RCC 7860 (cell line): ENCODE measurements at places on chromosomes 13 and 19.

GRCh38 chr19:29840066-29840950 lies 28.5 kb downstream of the CCNE1 start:
- DNase-seq, result no peak

- no peak for DNase-seq
Measured at GRCh38 chr13:57734306-57734705, 102.8 kb downstream of the PCDH17 start.

- no peak for DNase-seq
Measured at GRCh38 chr13:61258185-61258584, 157.5 kb downstream of the PCDH20 start.

DNA sequence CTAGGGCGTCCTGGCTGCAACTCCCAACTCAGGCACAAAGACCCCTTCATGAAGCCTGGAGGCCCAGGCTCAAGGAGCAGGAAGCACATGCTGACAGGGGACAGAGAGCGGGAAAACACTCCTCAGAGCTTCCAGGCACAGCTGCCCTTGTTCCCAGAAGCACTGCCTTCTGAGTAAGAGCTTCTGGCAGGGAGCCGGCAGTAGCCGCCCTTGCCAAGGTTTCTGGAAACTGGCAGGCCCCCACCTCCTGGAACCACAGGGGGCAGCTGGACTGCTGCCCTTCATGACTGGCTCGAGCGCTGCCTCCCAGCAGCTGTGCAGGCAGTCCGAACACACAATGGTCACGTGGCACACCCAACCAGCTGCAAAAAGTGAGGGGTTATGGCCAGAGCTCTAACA lies 33.6 kb upstream of the EPHX3 start:
- peak; percentile 7 for DNase-seq

DNA sequence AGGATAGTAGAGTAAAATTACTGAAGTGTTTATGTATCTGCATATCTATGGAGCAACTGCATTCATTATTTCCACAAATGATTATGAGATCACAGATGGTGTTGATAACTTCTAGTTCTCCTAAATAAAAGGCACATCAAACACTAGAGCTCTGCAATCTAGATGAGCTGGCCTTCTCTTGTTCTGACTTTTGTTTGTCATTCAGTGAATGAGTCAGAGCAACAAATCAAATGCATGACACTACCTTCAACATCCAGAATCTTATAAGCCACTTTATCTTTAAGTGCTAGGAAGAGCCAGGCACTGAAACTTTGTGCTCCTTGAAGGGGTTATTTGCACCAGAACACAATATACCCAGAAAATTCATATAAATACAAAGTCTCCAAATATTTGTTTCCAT lies 456.0 kb downstream of the PCDH17 start:
- DNase-seq, result no peak

GRCh38 chr19:47037766-47038165 lies 10.7 kb downstream of the TMEM160 start:
- DNase-seq, result no peak

- DNase-seq, result peak; percentile 21
Measured at GRCh38 chr13:88031980-88032559, 360.9 kb downstream of the SLITRK5 start.

GRCh38 chr19:618674-619285 lies 14.6 kb downstream of the POLRMT start:
- DNase-seq, result no peak

DNA sequence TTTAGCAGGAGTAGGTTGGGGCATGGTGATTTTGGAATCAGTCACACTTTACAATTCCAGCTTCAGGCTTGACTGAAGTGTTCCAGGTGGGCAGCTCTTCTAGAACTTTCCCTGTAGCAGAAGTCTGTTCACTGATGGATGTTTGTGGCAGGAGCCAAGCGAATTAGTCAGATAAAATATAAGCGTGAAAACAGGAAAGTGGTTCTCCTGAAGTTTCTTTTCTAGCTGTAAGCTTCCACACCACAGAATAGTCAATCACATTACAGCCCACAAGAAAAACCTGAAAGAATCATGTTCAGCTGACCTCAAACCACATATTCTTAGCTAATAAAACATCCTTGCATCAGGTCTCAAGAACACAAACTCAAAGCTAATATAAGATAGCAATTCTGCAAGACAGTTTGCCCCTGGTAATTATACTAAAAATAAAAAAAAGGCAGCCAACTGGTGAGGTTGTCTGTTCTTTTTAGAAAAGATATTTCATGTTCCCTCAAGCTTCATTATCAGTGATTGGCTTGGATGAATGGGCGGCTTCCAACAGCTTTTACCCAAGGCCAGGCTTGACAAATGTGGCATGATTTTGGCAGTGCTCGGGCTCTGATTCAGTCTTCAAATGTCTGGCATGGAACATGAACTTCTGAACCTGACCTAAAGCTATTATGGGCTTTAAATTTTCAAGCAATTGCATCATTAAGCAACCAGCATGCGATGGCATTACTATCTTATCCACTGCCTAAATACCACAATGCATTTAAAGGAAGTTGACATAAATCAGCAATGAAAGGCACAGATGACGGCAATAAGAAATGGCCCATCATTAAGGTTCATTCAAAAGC lies 136.8 kb downstream of the DCLK1 start:
- peak; percentile 89 for DNase-seq

DNA sequence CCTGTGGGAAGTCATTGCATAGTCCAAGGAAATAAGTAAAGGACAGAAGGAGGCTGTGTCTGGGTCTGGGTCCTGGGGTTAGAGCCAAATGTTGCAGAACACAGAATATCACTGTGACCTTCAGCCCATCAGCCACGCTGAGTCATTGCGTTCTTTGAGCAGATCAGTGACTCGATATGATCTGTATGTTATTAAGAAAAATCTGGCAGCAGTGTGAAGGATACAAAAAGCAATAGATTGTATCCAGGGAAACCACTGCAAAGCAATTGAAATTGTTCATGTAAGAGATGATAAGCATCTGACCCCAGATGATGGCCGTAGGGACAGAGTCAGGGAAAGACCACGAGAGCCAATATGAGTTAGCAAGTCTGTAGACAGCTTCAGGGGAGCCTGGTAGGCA lies 1575.1 kb upstream of the SLC10A2 start:
- peak; percentile 60 for DNase-seq

- DNase-seq, result no peak
Measured at GRCh38 chr13:32542221-32542620, 3.6 kb upstream of the N4BP2L2 start.

DNA sequence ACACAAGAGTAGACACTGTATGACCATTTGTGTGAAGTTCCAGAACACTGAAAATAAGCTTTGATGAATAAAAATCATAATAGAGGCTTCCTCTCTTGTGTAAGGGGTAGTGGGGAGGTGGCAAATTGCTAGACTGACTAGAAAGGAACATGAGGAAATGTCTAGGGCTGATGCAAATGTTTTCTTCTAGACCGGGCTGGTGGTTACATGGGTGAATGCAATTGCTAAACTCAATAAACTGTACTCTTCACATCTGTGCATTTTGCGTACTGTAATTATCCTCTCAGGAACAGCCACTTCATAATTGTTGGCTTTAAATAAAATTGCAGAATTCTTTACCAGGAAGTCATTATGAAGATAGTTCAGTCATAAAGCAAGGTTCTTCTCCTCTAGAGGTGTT lies 5.2 kb upstream of the KBTBD7 start:
- no peak for DNase-seq

DNA sequence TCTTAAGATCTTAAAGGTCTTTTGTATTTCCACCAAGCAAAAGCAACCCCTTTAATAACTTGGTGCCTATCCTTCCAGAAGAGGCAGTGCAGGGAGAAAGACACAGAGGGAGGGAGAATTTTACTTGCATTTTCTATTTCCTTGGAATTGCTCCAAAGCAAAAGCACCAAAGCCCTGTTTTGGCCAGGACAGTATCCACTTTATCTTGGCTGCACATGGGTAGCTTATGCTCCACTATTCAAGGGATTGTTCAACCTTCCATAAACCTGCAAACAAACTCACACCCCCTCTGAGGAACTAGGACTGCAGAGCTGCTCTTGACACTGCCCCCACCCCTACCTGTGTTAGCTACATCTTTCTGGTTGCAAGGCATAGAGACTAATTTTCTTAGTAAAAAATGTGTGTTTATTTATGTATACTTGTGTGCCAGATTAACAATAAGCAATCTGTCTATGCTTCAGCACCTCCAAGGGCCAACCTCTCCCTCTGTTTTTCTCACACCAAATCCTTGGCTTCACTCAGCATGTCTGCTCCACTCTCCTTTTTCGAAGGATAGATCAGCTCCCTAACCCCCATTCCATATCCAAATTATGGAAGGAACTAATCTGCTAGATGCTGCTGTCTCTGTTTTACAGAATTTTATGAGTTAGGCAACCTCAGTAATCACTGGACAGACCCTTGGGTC lies 68.1 kb upstream of the KLF12 start:
- no peak for DNase-seq

DNA sequence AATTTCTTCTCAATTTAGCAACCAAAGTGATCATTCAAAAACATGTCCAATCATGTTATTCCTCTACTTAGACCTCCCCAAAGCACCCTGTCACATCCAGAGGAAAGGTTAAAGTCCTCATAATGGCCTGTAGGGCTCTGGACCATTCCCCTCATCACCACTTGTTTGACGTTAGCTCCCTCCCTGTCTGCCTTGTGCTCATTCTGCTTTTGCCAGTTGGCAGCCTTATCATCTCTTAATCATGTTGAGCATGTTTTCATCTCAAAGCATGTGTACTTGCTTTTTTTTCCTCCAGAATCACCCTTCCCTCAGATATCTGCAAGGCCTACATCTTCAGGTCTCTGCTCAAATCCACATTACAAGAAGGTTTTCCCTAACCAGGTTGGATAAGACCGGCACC lies 25.9 kb downstream of the UBAC2 start:
- DNase-seq, result no peak

DNA sequence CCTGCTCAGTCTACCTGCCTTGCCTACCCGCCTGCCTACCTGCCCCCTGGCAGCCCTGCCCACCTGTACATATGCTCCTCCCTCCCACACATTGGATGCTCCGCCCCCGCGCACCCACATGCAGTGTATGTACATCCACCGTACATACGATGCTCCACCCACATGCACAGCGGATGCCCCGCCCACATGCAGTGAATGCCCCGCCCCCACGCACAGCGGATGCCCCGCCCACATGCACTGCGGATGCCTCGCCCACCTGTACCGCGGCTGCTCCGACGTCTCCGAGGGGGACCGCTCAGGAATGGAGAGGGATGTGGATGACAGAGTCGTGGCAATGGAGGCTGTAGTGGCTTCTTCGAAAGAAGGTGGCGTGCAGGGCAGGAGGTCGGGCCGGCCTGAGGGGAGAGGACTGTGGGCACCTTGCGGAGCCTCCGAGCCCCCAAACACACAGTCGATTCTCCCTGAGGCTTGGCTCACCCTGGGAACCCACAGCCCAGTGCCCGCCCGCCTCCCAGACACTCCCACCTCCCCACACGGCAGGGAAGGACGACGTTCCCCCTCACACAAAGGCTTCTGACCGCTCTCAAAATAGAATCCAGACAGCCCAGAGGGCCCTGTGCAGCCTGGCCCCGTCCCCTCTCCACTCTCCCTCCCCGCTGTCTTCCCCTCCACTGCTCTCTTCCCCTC lies 16.5 kb upstream of the CACTIN start:
- no peak for DNase-seq

DNA sequence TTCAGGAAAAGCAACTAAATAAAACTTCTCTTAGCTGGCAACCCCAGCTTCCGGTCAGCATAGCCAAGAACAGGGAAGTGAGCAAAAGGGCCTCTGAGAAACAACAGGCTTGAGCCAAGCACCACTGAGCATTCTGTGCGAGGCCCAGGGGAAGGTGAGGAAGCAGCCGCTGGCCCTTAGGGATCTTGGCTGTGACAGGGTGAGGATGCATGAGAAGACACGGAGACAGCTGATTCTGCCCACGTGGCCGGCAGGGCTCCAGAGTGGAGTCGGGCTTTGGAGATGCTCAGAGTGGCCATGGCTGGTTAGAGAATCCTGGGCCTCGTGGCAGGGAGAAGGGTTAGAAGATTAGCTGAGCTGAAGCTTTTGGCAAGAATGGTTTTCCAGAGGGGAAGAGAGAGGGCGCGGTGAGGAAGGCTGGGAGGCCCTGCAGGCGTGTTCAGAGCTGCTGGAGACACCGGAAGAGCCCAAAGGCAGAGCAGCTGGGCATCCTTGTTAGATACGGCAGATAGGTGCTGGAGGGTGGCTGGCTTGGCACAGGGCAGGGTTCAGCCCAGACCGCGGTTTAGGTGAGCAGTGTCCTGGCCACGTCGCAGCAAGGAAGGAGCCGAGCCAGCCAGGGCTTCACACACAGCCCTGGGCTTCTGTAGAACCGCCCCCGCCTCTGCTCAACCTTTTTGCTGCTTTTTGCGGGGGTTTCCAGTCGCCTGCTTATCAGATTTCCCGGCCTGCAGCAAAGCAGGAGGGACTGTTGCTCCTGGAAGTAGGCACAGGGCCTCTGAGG lies 17.3 kb downstream of the UPF1 start:
- DNase-seq, result no peak

DNA sequence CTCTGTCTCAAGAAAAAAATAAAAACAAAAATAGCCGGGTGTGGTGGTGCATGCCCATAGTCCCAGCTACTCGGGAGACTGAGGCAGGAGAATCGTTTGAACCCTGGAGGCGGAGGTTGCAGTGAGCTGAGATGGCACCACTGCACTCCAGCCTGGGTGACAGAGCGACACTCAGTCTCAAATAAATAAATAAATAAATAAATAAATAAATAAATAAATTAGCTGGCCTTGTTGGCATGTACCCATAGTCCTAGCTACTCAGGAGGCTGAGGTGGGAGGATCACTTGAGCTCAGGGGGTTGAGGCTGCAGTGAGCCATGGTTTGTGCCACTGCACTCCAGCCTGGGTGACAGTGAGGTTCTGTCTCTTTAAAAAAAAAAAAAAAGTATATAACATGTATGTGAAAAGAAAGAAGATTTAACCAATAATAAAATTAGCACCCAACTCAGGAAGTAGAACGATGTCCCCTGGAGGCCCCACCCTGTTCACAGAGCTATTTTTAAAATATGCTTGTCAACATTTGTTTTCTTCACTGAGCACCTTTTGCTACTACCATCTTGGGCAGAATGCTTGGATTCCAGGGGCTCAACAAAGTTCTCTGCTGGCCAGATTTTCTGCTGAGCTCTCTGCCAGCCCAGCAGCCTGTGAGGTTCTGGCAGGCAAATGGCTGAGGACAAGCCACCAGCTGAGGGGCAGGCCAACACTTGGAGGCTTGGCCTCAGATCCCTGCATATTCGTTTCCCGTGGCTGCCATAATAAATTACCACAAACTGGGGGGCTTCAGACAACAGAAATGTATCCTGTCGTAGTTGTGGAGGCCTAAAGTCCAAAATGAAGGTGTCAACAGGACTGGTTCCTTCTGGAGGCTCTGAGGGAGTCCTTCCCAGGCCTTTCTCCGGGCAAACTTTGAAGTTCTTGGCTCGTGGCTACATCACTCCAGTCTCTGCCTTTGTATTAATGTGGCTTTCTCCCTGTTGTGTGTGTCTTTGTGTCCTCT lies 5.2 kb downstream of the SLC25A42 start:
- DNase-seq, result no peak
